ENCODE measurements at places on chromosomes 4 and X.

- no peak for DNase-seq
Observed at GRCh38 chr4:107299646-107300045, 263.5 kb upstream of the DKK2 start.

- peak; percentile 75 for DNase-seq
Observed at GRCh38 chrX:138745196-138745595, 33.7 kb upstream of the FGF13 start.

DNA sequence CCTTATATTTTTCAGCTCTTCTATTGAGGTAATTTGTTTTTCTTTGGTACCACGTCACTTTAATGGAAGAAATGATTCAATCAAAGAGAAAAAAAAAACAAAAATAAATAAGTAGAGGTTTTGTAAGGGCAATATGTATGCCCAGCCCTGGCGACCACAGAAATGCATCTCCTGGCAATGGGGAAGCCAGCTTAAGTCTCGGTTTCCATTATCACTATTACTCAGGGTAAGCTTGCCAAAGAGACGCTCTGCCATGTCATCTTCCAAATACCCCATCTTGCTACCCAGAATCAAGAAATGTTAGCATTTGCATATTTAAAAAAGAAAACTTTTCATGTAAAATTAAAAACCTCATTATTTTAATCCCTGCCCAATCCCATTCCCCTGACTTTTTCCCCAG lies 68.8 kb downstream of the FAM47C start:
- DNase-seq: no peak

DNA sequence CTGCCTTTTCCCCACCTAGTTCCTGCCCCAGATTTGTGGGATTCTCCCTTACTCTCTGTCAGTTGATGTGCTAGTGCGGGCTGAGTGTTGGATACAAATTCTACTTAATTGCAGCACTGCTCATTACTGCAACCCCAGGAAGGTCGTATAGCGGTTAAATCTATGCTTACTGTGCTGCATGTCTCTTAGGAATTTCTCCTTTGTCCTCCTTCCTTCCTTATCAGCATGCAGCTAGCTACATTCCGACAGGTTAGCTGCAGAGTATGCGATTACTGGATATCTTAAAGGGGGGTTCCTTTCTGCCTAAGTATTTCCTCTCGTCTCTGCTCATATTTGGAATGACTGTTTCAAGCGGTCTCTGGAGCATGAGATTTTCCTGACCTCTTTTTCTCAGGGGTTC lies 662.8 kb downstream of the TLL1 start:
- peak; percentile 0 for DNase-seq

- DNase-seq: no peak
Observed at GRCh38 chrX:7447801-7448499, 300.0 kb upstream of the PUDP start.
